Activated CD4-positive, alpha-beta T cell treated with anti-CD3 and anti-CD28 coated beads for 1 hour (primary cell): ENCODE measurements at places on chromosomes 7 and 10.
A peak's percentile ranks its signal among the peaks of the same experiment; 100 is the strongest.

GRCh38 chr7:22444181-22444971 lies 55.6 kb downstream of the STEAP1B start:
- DNase-seq, result no peak

GRCh38 chr10:131676800-131677421 lies 223.9 kb upstream of the PPP2R2D start:
- DNase-seq, result no peak

GRCh38 chr7:119888251-119888650 lies 384.7 kb upstream of the KCND2 start:
- DNase-seq, result no peak

GRCh38 chr7:69959789-69960499 lies 361.7 kb downstream of the AUTS2 start:
- no peak for DNase-seq

DNA sequence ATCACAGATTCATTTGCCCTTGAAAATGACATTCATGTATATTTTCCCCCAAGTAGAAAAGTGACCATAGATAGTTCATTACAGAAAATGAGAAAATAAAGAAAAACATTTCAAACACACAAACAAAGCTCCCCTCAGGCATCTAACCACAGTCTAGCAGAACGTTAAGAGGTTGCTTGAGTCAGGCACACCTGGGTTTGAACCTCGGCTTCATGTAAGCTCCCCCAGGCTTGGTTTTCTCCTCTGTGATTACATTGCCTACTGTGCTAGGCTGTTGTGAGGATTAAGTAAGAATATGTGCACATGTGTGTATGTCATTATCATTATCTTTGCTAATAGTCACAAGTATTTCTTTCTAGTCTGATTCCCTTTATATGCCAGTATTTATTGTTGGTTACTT lies 9.1 kb downstream of the DNTT start:
- DNase-seq, result no peak

GRCh38 chr10:16814012-16814411 lies 3.2 kb downstream of the RSU1 start:
- DNase-seq, result no peak

GRCh38 chr7:41339913-41340676 lies 362.8 kb downstream of the INHBA start:
- no peak for DNase-seq

- no peak for DNase-seq
Observed at GRCh38 chr7:115600207-115600606, 430.4 kb downstream of the TFEC start.

GRCh38 chr10:92486637-92487036 lies 87.3 kb downstream of the IDE start:
- no peak for DNase-seq

- no peak for DNase-seq
Observed at GRCh38 chr10:70761031-70761601, 24.1 kb downstream of the TBATA start.

DNA sequence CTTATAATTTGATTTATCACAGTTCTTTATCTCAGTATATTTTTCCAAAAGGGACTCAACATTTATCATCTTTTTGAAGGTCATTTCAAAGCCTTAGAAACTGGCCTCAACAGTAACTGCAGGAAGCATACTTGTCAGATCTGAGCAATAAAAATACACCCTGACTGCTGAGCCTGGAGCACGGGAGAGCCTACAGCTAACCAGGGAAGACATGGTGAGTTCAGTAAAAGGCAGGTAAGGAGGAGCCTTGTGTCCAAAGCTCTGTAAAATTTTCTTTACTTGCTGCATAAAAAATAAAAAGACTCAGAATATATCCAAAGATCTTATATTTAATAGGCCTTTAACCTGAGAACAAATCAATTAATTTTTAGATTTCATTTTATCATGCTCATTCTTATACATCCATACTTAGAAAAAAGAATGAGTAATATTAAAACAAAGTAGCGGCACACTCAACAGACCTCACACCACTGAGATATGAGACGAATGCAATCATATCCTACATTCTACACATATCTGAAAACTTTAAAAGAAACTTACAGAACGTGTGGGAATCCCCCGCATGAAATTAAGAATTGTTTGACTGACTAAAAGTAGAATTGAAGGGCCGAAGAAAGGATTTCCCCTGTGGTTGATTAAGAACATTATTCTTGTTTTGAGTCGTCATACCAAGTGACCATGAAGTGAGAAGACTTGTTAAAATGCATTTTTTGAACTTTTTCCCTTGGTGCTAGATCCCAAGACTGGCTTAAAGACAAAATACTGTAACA lies 296.4 kb upstream of the MKLN1 start:
- DNase-seq, result no peak

DNA sequence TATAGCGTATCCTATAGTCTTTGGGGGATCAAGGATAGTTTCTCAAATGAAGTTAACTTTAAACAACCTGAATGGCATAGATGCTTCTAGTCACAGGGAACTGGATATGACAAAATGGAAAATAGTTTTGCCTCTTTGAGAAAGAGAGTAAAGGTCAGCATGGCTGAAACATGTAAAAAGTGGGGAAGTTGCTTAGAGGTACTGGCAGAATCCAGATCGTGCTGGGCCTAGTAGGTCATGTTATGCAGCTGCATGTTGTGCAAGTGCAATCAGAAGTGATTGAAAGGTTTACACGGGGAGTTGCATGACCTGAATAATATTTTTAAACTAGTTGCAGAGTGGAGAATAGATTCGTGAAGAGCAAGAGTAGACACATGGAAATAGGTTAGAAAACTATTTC lies 201.1 kb upstream of the HDAC9 start:
- DNase-seq, result no peak

GRCh38 chr10:70477661-70478162 lies 855 bp upstream of the PALD1 start:
- peak; percentile 71 for DNase-seq

- no peak for DNase-seq
Observed at GRCh38 chr10:96651998-96652431, 65.2 kb upstream of the TM9SF3 start.

GRCh38 chr10:97713339-97713825 lies at the start of gene MARVELD1:
TSS of gene MARVELD1 (plus strand) at chr10:97713730. CDS start at chr10:97713877, 147 bp downstream.
- no peak for DNase-seq

DNA sequence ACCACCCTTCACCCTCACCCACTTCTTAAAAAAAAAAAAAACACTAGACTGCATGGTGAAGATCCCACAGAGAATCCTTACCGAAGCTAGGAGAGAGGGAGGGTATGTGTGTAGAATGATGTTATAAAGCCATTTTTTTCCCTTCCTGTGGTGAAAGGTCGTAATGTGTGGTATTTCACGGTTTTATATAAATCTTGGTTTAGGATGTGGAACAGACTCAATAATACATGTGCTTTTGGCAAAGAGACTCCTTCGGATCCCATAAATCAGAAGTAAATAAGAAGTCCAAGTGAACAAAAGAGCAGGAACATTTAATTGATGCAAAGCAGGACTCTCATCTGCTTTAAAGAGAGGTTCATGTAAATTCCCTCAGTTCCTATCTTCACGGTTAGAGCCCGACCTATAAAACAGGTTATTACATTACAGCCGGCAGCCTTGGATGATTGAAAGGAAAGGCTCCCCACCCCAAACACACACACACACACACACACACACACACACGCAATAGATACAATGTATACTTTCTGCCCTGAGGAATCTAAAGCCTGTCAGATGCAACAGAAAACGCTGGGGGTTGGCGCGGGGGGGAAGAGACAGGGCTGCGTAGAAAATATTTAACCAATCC lies 8.8 kb downstream of the DLX5 start:
- no peak for DNase-seq

GRCh38 chr7:3915337-3915878 lies 614.4 kb downstream of the SDK1 start:
- no peak for DNase-seq

DNA sequence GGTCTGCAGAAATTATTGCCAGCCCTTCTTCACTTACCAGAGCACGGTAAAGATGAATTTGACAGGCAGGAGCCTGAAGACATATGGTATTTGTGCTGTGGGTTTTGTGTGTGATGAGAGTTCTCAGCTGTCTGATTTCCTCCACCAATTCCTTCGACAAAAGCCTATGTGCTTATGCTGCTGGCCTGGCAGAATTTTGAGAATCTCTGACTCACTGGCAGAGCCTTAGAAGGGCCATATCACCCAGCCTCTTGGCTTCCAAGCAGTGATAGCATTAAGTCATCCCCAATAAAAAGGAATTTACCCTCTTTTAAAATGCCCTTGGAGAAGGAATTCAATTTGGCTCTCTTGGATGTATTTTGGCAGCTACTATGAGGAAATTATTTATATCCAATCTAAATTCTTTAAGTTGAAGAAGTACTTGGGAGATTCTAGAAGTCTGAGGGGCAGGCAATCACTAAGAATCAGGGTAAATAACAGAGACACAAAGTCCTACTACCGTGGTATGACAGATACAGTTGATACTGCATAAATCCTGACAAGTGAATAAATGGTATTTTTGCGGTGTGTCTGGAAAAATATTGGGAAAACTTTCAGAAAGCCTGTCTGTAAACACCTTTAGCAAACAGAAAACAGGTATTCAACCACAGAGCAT lies 68.6 kb upstream of the EFCAB10 start:
- DNase-seq, result no peak

DNA sequence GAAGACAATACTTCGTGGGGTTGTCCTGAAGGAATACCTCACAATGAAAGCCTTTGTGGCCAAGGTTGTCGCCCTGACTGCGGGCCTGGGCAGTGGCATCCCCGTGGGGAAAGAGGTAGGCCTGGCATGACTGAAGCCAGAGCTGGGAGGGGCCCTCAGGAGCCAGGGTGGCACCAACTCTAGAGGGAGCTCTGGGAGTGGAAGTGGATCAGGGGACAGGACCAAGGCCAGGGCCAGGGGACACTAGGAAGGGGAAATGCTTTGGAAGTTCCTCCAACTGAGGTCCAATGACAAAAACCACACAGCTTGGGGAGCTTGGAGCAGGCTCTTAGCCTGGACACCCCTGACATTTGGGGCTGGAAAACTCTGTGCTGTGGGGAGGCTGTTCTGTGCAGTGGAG lies 5.8 kb downstream of the CLCN1 start:
- no peak for DNase-seq

DNA sequence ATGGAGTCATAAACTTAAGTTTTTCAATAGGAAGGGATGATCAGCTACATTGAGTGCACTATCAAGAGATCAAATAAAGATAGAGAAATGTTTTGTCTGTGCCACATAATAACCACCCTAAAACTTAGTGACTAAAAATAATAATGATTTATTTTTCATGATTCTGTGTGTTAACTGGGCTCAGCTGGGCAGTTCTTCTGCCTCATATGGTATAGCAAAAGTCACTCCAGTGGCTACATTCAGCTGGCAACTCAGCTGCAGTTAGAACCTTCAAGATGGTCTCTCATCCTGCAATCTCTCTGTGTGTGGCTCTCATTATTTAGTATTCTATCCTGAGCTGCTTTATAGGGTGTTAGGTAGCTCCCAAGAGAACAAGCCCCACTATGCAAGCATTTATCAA lies 7.8 kb upstream of the PARP12 start:
- no peak for DNase-seq

DNA sequence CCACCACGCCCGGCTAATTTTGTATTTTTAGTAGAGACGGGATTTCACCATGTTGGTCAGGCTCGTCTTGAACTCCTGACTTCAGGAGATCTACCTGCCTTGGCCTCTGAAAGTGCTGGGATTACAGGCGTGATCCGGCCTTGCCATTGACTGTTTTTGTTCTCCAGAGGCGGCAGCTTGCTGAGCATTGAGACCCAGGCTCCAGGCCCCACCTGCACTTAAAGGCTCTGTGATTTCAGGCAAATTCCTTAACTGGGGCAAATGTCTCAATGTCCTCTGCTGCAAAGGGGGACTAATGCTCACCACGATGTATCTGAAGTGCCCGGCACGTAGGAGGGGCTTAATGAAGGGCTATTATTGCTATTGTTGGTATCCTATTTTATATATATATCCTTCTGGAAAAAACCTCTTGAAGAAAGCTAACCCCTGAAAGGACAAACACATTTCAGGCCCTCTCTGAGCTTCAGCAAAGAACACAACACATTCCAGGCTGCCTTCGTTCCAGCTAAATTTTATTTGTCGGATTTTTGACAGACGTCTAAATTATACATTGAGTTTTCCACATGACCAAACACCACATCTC lies 29.0 kb downstream of the TRIM8 start:
- DNase-seq, result no peak

DNA sequence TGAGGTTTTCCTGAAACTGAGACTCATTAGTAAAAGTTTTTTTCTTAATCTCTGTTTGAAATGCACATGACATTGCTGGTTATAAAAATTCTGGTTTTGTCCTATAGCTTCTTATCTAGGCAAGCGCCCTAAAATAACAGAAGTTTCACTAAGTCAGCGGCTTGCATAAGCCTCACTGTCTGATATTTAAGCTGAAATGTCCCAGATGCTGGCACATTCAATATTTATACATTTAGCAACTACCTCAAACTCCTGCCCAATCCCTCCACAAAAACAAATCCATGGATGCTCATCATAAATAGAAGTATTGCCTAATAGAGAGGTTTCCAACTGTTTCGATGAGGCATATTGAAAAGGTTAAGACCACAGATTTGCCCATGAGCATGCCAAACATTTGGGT lies 83.1 kb upstream of the EGR2 start:
- DNase-seq, result no peak

GRCh38 chr7:159197066-159197975 lies 52.7 kb upstream of the VIPR2 start:
- no peak for DNase-seq

DNA sequence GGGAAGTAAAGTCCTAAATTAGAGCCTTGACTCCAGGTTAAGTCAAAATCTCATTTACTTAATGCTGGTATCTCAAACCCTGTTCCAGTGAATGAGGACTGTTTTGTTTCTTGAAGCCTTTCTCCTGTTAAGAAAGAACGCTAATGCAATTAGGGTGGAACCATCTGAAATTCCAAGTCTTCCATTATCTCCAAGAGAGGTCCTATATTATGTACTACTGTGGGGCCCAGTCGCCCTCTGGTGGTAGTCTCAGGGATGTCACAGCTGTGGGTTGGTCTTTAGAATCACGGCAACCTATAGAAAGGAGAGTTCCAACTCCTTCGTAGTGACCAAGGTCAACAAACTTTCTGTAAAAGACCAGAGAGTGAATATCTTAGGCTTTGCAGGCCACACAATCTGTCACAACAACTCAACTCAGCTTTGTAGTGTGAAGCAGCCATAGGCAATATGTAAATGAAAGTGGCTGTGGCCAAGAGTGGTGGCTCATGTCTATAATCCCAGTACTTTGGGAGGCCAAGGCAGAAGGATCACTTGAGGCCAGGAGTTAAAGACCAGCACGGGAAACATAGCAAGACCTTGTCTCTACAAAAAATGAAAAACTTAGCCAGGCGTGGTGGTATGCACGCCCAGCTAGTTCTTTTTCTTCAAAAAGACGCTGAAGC lies 9.3 kb downstream of the RPP38 start:
- DNase-seq, result peak; percentile 45

DNA sequence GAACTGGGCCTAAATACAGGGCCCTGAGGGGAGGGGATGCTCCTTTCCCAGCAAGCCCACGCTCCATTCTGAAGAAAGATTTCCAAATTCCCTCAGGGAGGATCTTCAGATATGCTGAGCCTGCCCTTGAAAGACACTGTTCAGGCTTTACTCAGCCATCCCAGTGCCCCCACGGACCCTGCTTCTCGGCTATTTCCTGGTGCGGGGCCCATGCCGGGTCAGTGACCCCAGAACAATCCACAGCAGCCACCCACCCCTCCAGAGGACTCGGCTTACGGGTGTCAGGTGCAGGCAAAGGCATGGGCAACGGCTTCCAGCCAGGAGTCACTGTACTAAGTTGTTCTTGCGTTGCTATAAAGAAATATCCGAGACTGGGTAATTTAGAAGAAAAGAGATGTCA lies 137.1 kb downstream of the OAT start:
- DNase-seq, result no peak

- no peak for DNase-seq
Observed at GRCh38 chr7:132417103-132417906, 159.0 kb downstream of the PLXNA4 start.

GRCh38 chr10:132910901-132911785 lies 31.2 kb downstream of the CFAP46 start:
- no peak for DNase-seq
